ENCODE measurements at places on chromosomes 2 and 18.

- DNase-seq = no peak
Observed at GRCh38 chr2:112949456-112949855, 28.4 kb upstream of the IL36G start.

GRCh38 chr18:59631583-59632181 lies 65.5 kb downstream of the CCBE1 start:
- DNase-seq = peak; percentile 31

GRCh38 chr2:148495586-148495985 lies 149.0 kb upstream of the EPC2 start:
- DNase-seq = peak; percentile 82

- peak; percentile 57 for DNase-seq
Observed at GRCh38 chr18:21599585-21600525, 649 bp downstream of the ESCO1 start.

DNA sequence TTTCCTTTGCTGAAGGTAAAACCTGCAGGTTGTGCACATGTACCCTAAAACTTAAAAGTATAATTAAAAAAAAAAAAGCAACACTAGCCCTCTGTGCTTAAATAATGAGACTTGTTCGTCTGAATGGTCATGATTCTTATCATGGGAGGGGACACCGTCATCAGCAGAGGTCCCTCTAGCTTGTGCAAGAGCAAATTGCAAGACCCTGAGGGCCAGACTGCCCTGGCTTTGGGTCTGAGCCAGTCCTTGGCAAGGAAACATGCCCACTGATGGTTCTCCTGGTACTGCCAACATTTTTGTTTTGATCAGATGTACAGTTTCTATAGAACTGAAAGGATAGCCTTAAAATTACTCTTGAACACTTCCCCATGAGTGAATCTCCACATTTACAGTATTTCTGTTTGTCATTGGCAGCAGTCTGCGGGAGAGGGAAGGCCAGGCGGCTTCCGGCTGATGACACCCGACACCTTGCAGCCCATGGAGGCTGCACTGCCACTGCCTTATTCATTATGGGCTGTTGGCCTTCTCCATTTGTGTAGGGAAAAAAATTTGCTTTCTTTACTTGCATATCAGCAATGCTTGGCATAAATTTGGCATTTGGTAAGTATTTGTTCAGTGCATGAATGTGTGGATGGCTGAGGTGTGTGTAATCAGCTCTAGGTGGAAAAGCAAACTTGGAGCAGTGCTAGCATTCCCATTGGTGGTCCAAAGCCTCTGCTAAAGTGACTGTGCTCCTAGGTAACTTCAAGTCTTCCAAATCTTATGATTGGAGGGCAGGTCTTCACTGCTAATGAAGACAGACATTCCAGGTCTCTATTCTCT lies 161.6 kb upstream of the ALKAL2 start:
- no peak for DNase-seq

DNA sequence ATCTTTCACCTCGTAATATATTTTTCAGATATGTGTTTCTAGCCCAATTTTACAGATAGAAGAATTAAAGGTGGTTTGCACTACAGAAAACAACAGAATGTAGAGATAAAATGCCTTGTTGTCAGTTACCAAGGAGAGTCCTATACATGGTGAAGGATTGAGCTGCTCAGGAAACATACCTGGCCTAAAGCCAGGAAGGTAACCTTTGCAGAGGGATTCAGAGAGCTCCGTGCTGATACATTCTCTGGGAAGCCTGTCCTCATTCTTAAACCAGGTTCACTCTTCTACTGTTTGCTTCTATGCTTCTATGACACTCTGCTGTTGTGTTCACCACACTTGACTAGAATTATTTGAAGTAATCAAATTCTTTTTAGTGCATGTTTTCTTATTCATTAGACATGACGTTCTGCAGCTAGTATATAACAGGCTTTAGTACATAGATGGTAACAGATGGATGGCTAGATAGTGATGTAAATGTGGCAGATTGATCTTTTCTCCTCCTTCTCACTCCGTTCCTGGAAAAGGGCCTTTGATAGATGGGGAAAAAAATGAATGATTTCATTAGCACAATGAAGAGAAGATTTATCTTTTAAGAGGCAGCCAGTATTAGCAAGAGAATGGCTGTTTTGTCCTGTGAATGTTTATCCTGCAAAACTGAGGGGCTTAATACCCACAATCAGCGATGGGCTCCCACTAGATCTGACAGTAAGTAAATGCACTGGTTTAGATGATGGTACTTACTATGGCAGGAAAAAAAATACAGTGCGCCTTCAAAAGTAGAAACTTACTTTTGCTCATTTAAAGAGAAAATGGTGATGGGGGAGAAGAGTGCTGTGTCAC lies 589.6 kb upstream of the FAM98A start:
- DNase-seq = no peak

- DNase-seq = no peak
Observed at GRCh38 chr18:38241216-38241615, 675.6 kb upstream of the CELF4 start.

DNA sequence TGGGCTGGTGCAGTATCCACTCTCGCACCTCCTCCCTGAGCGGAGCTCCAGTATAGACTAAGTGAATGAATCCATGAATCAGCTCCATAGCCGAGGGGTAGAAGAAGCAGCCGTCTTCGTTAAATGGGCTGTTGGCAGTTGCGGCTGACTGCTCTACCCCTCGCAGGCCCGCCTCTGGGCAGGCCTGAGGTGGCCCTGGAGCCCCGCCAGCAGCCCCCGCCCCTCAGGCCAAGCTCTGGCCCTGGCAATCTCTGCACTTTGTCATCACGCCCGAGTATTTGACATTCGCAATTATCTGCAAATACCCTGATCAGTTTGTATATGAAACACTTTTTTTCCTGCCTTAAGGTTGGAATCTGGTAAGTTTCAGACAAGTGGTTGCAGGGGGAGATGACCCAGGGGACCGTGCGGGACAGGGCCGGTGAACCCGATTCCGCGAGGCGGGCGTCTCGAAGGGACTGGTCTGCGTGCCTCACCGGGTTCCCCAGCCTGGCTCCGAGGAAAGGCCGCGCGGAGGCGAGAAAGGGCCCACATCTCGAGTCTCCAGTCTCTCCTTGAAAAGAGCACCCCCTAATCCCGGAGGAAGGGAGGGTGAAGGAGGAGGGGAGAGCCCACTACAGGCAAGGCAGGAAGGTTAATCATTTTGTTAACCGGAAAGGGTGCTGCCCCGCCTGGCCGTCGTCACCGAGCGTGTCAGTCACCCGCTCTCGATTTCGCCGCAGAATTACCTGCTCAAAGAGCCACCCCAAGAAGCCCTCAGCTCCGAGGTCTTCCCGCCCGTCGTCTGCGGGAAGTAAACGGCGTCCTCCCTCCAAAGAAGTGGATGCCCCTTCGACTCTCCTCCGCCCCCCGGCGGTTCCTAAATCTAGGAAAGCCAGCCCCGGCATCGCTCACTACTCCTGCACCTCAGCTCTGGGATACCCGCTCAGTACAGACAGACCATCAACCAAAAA lies 11.1 kb upstream of the SATB2 start:
- no peak for DNase-seq

DNA sequence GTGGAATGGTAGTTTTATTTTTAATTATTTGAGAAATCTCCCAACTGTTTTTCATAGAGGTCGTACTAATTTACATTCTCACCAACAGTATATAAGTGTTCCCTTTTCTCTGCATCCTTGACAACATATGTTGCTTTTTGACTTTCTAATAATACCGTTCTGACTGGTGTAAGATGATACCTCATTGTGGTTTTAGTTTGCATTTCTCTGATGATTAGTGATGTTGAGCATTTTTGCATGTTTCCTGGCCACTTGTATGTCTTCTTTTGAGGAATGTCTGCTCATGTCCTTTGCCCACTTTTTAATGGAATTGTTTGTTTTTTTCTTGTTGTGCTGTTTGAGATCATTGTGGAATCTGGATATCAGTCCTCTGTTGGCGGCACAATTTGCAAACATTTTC lies 242.5 kb downstream of the ZNF521 start:
- no peak for DNase-seq

DNA sequence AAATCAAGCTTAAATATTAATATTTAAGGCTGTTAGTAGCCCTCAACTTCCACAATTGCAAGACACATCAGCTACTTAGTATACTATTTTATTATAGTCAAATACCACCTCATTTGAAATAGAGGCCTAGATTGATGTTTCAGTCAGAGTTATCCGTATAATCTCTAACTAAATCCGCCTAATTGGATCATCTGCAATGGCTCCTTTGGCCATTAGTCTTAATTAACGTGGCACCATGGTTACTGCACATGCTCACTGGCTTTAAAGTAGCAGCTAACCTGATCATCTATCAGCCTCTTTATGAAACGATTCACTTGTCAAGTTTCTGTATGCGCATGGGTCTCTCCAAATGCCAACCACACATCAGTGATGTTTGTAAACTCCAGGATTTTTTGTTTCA lies 112.3 kb downstream of the COLEC12 start:
- no peak for DNase-seq

- DNase-seq = no peak
Observed at GRCh38 chr2:168158586-168158985, 88.8 kb downstream of the STK39 start.

DNA sequence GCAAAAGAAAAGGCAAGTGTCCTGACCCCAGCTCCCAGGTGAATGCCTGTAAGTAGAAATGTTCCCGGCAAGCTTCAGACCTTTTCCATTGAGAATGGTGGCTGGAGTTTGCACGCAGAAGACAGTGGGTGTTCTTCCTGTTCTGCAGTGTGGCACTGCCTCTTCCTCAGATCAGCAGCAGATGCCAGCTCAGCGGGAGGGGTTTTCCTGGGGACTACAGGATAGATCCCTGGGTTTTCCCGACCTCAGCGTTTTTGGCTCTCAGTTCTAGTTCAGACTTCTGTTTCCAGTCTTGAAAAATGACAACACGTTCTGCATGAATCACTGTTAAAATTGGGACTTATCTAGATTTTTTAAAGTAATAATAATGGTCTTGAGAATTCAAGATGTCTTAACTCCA lies 39.2 kb downstream of the GRHL1 start:
- DNase-seq = no peak

DNA sequence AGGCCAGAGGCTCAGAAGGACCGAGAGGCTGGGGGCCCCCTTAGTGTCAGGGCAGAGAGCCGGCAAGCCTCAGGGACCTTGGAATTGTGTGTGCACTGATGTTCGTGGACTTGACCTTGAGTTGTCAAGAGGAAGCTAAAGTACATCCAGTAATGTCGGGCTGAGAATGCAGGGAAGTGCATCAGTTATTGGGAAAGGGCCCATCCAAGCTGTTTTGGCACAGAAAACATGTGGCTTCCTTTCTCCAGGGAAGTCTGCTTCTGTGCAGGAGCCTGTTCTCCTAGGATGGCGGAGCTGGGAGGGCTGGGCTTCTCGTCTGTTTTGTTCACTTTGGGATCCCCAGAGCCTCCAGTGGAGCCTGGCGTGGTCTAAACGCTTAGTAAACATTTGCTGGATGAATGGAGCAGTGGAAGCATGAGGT lies 23.7 kb downstream of the ATOH8 start:
- no peak for DNase-seq

DNA sequence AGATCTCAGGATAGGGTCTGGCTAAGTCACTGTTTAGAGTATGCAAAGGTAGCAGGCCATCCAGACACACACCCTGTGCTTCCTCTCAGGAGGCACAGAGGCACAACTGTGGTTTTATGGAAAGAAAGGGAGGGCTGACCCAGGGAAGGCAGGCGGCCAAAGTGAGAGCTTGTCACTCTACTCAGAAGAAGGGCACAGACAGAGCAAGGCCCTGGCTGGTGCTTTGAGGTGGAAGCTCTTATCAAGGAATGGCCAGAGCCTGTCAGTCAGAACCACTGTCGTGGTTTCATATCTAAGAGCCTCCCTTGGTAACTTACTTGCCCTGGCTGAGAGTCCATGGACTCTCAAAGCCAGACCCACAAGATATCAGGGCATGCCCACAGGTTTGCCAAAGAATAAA lies 40.7 kb downstream of the SLC9A2 start:
- peak; percentile 91 for DNase-seq

GRCh38 chr2:174546519-174547506 lies 50.8 kb downstream of the WIPF1 start:
- peak; percentile 73 for DNase-seq

DNA sequence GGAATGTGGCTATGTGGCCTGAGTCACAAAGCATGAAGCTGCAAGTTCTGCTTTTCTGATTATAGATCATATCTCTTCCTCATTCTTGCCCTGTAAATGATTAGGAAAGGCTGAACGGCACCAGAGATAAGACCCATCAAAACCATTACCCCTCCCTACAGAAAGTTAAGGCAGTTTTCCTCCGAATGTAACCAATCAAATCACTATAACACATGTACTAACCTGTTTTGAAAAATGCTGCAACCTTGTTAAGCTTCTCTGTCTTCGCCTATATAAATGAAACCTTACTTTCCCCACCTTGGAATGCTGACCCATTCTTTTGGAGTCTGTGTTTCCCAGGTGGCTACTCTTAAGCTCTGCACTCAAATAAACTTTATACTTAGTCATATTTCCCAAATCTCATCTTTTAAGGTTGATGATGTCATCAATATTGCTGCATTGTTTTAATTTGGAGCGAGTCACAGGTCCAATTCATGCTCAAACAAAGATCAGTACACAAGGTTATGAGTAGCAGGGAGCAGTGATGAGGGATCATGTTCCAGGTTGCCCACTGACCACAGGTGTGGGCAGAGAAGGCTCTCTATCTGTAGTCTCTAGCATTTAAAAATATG lies 662.3 kb downstream of the IRS1 start:
- peak; percentile 87 for DNase-seq

DNA sequence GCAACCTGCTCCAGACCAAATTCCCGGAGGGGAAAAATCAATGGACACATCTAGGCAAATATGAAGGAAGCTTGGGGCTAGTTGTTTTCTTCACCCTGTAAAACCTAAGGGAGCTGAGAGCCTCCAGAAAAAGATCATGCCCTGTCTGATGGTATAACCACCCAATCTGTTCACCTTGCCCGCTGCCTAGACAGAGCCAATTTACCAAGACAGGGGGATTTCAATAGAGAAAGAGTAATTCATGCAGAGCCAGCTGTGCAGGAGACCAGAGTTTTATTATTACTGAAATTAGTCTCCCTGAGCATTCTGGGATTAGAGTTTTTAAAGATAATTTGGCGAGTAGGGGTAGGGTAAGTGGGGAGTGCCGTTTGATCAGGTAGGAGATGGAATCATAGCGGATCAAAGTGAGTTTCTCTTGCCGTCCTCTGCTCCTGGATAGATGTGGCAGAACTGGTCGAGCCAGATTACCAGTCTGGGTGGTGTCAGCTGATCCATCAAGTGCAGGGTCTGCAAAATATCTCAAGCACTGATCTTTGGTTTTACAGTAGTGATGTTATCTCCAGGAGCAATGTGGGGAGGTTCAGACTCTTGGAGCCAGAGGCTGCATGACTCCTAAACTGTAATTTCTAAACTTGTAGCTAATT lies 35.1 kb upstream of the B4GALT6 start:
- no peak for DNase-seq

DNA sequence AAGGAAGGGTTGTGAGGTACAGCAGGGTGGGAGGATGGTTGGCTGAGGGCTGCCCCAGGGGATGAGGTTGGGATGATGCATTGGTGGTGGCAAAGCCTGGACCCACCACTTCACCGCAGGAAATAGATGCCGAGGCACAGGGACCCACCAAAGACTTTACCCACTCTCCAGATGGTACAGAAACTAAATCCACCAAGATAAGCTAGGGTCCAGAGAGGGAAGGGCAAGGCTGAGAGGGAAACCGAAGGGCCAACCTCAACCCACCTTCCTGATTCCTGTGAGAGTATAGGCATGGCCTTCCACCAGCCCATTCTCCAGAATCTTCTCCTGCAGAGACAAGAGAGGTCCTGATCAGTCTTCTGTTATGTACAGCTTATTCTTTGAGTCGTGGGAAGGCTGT lies 18.1 kb downstream of the CAPN14 start:
- no peak for DNase-seq

Data from hematopoietic multipotent progenitor cell treated with erythropoietin and hydrocortisone succinate and interleukin-3 and kit ligand, for 4 days (in vitro differentiated cells).